Activated CD4-positive, alpha-beta T cell treated with anti-CD3 and anti-CD28 coated beads, Interleukin-2, amount 50 U/mL, for 1 hour (primary cell): ENCODE measurements at places on chromosomes 1 and 21.

DNA sequence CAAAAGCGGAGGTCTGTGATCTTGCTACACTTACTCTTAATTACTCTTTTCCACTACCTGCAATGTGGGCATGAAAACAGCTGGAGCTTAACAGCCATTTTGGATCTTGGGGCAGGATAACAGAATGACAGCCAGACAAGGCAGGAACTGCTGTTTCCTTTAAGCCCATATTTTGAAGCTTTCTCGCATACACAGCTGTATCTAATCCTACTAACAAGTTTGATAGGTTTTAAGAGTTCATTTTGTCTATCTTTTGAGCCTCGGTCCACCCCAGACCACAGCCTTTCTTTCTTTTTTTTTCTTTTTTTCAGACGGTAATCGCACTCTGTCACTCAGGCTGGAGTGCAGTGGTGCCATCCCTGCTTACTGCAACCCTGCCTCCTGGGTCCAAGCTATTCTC lies 42.4 kb upstream of the CRB1 start:
- no peak for DNase-seq

- no peak for DNase-seq
Measured at GRCh38 chr1:227321035-227321434, 2.7 kb upstream of the CDC42BPA start.

GRCh38 chr1:87592156-87592555 lies 263.5 kb downstream of the LMO4 start:
- DNase-seq, result no peak

GRCh38 chr21:29832217-29832616 lies 107.6 kb downstream of the GRIK1 start:
- DNase-seq, result no peak

GRCh38 chr1:161267321-161267720 lies 8.8 kb downstream of the PCP4L1 start:
- DNase-seq, result no peak

GRCh38 chr1:40856116-40856515 lies 6.0 kb downstream of the CITED4 start:
- DNase-seq, result no peak

- no peak for DNase-seq
Measured at GRCh38 chr1:74964508-74965102, 169.6 kb upstream of the LHX8 start.

DNA sequence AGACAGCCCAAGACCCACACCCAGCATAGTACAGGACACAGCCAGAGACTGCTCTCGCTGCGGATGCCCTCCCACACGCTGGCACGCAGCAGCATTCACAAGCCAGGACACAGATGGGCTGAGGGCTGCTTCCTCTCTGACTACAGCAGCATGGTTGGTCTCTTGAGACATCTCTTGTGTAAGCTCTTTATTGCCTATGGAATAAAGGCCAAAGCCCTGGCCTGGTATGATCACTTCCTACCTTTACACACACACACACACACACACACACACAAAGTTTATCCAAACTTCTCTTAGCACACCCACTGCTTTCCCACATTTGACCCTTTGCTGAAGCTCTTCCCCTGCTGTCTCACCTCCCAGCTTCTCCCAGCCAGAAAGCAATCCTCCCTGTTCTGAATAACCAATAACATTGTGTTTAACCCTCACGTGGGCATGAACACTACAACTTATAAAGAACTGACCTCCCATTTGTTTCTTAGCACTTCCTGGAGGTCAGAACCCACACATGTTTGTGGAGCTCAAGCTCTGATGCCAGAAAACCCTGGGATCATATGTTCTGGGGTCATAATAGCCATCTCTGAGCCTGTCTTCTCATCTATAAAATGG lies 1.2 kb upstream of the LUZP1 start:
- DNase-seq, result no peak

- no peak for DNase-seq
Measured at GRCh38 chr1:64981601-64982533, 15.5 kb upstream of the JAK1 start.

DNA sequence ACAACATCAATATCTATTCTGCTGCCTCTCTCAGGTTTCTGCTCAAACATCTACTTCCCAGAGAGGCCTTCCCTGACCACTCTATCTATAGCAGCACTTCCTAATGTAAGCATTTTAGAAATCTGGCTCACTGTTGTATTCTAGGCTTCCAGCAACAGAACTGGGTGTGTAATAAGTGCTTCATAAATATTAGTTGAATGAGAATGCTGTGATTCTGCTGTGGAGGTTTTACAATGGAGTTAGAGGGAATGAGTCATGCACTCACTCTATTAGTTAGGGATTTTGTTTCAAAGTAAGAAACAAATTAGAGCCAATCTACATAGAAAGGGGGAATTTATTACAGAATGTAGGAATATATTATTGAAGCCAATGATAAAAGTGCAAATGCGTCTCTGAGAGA lies 38.6 kb upstream of the SLC35F3 start:
- no peak for DNase-seq

DNA sequence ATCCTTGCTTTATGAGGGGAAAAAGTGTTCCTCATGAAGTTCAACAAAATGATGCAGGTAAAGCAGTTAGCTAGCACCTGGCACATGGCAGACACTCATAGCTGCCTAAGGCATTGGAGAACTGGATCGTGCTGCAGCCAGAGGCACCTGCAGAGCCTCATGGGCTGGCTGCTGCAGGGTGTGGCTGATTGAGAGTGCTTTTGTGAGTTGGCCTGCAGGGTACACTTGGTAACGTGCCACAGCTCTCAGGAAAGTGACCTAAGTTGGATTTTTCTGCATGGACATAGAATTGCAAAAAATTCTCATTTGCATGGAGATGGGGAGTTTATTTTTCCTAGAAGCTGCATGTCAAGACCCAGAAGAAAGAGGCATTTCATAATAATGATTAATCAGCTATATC lies 31.6 kb upstream of the IL20 start:
- no peak for DNase-seq

- no peak for DNase-seq
Measured at GRCh38 chr1:116321766-116322175, 51.3 kb upstream of the ATP1A1 start.

DNA sequence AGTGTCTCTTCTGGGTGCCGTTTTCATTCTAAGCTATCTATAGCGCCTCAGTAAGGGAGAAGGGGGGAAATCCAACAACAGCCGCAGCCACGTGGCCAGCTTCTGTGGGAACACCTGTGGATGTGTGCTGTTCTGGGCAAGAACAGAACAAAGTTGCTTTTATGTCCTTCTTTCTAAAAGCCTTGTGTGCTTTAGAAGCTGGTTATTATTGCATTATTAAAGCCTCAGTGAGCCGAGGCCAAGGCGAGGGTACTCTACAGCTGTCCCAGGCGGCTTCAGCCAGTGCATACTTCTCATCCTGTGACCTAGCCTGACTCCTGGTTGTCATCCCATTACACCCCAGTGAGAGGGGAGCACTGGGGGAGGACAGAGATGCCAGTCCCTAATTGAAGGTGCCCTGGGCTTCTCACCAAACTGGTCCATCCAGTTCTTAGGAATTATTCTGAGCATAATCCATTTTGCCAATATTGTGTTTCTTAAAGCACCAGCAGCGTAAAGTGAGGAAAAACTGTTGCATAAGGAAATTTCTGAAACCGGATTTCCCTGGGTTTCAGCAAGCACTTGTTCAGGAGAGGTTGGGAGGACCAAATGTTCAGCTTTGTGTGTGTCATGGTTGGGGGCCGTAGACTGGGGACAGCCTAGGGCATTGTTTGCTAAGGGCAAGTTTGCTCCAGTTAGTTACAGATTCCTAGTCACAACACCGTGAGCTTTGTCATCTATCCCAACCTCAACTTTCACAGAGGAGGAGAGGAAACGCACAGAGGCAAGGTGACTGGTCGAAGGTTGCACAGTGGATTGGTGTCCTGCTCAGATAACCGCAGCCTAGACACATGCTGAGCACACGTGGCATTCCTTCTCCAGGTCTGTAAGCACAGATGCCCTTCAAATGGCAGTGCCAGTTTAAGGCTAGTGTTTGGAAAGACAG lies 61.0 kb upstream of the ATP1A1 start:
- DNase-seq, result no peak

- no peak for DNase-seq
Measured at GRCh38 chr1:41320895-41321676, 40.1 kb upstream of the FOXO6 start.

GRCh38 chr1:47812904-47813514 lies 184.2 kb downstream of the TRABD2B start:
- no peak for DNase-seq

DNA sequence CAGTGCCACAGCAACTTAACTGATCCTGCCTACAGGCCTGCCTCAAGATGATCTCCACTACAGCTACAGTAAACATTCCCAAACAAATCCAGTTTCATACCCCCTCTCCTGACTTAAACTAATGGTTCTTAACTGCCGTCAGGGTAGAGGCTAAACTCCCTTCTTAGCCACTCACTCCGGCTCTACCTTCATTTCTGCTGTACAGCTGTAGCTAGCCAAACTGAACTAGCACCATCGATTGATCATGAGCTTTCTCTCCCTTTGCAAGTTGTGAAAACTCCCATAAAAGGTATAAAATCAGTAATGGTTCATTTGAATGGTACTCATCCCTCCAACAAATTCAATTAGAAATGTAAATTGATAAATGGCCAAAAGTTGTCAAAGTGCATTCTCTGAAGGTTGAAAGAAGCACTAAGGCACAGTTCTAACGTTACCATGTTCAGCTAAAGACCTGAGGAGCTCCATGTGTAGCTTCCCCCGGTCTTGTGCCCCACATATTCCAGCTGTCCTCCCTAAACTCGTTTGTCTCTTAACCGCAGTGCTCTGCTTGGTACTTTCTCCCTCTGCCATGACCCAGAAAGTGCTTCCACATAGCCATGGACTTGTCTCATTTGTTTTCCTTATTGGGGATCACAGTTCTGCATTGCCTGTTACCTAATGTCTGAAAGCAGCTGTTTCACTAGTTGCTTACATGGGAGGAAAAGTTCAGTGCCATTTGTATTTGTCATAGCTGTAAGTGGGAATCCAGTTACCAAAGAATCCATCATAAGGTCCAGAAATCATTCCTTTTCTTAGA lies 49.8 kb downstream of the DHX9 start:
- no peak for DNase-seq

GRCh38 chr1:21952786-21953520 lies 15.8 kb upstream of the HSPG2 start:
- DNase-seq, result no peak

- DNase-seq, result no peak
Measured at GRCh38 chr1:93489756-93490155, 41.8 kb downstream of the FNBP1L start.

- no peak for DNase-seq
Measured at GRCh38 chr1:230011333-230012092, 55.5 kb upstream of the GALNT2 start.

GRCh38 chr1:20371411-20371810 lies 80.7 kb downstream of the VWA5B1 start:
- DNase-seq, result no peak

GRCh38 chr21:36330904-36331303 lies 10.9 kb downstream of the MORC3 start:
- DNase-seq, result peak; percentile 51

GRCh38 chr1:230152999-230153398 lies 86.0 kb downstream of the GALNT2 start:
- DNase-seq, result no peak

DNA sequence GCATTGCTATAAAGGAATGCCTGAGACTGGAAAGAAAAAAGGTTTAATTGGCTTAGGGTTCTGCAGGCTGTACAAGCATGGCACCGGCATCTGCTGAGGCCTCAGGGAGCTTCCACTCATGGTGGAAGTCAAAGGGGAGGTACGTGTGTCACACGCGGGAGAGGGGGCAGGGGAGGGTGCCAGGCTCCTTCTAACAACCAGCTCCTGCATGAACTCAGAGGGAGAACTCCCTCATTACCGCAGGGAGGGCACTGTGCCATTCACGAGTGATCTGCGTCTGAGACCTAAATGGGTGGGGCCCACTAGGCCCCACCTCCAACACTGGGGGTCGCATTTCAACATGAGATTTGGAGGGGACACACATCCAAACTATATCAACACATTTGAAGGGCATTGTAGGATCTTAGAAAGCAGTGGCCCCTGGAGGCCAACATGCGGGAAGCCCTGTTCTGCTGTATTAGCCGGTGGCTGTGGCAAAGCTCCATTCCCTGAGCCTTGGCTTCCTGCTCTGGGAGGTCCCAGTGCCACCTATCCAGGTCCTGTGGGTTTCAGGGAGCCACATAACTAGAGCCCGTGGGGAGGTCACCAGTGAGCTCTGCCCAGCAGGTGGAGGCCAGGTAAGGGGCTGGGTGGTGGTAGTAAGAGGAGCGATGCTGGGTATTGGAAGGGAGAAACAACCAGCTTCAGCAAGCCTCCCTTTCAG lies 10.0 kb downstream of the WNT3A start:
- DNase-seq, result no peak

DNA sequence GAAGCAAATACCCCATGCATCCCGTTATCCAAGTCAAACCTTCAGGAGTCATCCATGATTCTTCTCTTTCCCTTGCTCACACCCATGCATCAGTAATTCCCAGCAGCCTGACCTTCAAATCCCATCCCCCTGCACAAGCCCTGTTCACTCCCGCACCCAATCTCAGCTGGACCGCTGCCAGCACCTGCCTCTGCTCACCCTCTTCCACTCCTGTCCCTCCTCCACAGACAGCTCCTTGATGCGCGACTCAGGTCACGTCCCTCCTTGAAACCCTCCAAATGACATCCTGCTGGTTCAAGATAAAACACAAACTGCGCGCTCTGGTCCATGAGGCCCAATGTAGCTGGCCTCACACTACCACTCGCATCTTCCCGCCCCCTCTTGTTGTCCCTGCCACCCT lies 43.4 kb upstream of the MPZL1 start:
- no peak for DNase-seq

- no peak for DNase-seq
Measured at GRCh38 chr1:245334827-245335490, 180.2 kb downstream of the KIF26B start.
